ENCODE measurements at places on chromosomes 3 and 15.
A peak's percentile ranks its signal among the peaks of the same experiment; 100 is the strongest.

- H3K4me1 ChIP-seq = no peaks in the 10 kb centered on the region
- H3K4me3 ChIP-seq = no peak overlapping the region
- H3K27me3 ChIP-seq = no peaks in the 10 kb centered on the region
- H3K27ac ChIP-seq = no peak overlapping the region
Observed at GRCh38 chr3:69212411-69213160, 90.2 kb upstream of the LMOD3 start.

GRCh38 chr3:130111185-130111864 lies 29.7 kb downstream of the ALG1L2 start:
- peak; percentile 93 for DNase-seq

DNA sequence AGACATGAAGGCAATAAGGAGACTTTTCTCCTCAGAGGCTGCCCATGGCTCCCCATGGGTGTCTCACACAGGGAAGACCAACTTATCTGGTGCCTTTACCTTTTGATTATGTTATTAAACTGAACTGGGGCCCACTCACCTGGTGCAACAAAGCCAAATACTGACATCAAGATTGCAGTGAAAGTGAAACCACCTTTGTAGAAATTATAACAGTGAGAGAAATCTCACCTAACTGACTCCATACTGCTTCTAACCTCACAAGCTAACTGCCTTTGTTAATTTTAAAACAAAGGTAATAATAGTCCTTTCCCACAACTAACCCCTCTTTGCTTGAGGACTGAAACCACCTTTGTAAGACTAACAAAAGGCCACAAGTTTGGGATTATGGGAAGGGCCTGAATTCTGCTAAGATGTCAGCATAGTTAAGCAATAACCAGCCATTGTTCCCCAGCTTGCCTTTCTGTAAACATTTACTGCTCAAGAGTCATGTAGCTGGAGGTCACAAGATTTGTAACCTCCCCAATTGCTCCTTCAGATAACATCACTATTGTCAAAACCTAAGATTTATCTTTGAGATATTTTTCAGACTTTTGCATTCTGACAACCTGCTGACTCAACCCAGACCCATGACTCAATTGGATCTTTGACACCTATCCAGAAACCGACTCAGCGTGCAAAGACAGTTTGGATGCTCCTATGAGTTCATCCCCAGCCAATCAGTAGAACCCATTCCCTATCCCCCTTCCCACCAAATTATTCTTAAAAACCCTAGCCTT lies 420.3 kb upstream of the CFAP20DC start:
- H3K36me3 ChIP-seq = no peaks in the 10 kb centered on the region
- H3K4me3 ChIP-seq = no peak overlapping the region
- no peak overlapping the region for H3K27ac ChIP-seq
- peak; percentile 21 for DNase-seq
- no peaks in the 10 kb centered on the region for H3K27me3 ChIP-seq

DNA sequence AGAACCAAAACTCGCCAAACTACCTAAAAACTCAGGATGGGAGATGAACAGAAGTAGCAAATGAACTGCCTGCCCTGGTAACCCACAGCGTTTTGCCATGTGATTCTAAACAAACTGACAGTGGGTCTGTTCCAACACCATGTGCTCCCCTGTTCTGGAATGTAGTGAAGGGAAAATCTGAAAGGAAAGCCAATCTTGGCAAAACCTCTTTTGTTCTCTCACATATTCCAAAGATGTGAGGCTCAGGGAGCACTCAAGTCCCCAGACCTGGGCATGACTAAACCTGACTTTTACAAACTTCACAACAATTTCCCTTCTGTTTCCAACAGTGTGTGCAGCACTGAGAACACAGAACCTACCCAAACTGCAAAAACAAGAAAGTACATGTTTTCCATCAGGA lies 116.1 kb downstream of the IMPG2 start:
- H3K27ac ChIP-seq = no peak overlapping the region
- DNase-seq = no peak
- peaks cover 7% of the 10 kb centered on the region for H3K4me1 ChIP-seq
- no peaks in the 10 kb centered on the region for H3K36me3 ChIP-seq
- no peak overlapping the region for H3K4me3 ChIP-seq

DNA sequence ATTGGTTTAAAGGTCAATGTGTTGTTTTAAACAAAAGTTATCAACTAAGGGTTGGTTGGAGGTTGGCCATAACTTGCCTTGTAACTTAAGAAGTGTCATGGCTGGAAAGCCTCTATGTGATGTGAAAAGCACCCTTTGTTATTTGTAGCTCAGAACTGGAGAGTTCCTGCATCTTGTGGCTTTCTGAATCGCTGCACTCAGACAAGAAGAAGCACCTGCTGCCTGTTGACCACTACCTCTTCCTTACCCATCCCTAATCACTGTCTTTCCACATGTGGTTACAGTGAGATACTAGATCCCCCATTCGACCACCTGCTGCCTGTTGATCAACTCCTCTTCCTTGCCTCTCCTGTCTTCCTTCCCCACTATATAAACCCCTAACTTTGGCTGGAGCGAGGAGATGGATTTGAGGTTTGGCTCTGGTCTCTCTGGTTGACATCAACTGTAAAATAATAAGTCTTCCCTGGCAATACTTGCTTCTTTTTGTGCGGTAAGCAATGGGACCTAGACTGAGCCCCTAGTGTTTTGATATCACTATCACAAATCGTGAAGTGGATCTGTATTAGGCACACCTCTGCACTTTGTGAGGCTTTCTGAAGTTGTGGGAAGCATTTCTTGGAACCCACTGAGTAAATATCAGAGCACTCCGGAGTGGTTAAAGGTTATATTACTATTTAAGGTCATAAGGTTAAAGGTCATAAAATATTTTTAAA lies 13.8 kb downstream of the RPL39L start:
- no peak overlapping the region for H3K27ac ChIP-seq
- H3K27me3 ChIP-seq = no peaks in the 10 kb centered on the region
- peaks cover 2% of the 10 kb centered on the region for H3K4me1 ChIP-seq
- H3K4me3 ChIP-seq = no peak overlapping the region
- H3K36me3 ChIP-seq = peaks cover 6% of the 10 kb centered on the region

- no peaks in the 10 kb centered on the region for H3K4me1 ChIP-seq
- DNase-seq = no peak
- H3K36me3 ChIP-seq = peaks cover 74% of the 10 kb centered on the region
- no peaks in the 10 kb centered on the region for H3K27me3 ChIP-seq
Observed at GRCh38 chr3:123156276-123156995, 45.3 kb upstream of the SEC22A start.

GRCh38 chr3:167109746-167110145 lies 270.4 kb downstream of the ZBBX start:
- DNase-seq = no peak
- no peak overlapping the region for H3K27ac ChIP-seq
- no peaks in the 10 kb centered on the region for H3K36me3 ChIP-seq
- H3K4me1 ChIP-seq = no peaks in the 10 kb centered on the region
- no peaks in the 10 kb centered on the region for H3K27me3 ChIP-seq

All from osteoblast (primary cell).